ENCODE measurements at places on chromosomes 13 and 19. TPM values are rescaled to one million over a fixed set of nuclear protein-coding genes. Genes with fewer than 3 reads are reported as not detected.

The RFPL4AL1 gene
- total RNA-seq: 0.96 TPM

The SLC25A42 gene
- total RNA-seq: 14.2 TPM

The LGALS14 gene
- total RNA-seq: not detected

The CCDC8 gene
- 6.3 TPM for total RNA-seq

The ZNF83 gene
- 62.3 TPM for total RNA-seq

The NEK5 gene
- total RNA-seq: not detected

The CEACAM4 gene
- not detected for total RNA-seq

The LAIR1 gene
- not detected for total RNA-seq

The RNF17 gene
- not detected for total RNA-seq

The TEAD2 gene
- total RNA-seq: 140 TPM

The NCR1 gene
- total RNA-seq: not detected

The SBK3 gene
- not detected for total RNA-seq

The ZSCAN5C gene
- total RNA-seq: 0.32 TPM

The WDR87 gene
- total RNA-seq: not detected

The ACTL9 gene
- total RNA-seq: not detected

The OVOL3 gene
- not detected for total RNA-seq

The KLF5 gene
- total RNA-seq: 0.34 TPM

The OR7A5 gene
- not detected for total RNA-seq

The GRK1 gene
- 1.2 TPM for total RNA-seq

The ZSCAN4 gene
- 0.69 TPM for total RNA-seq

The LSR gene
- total RNA-seq: 5.4 TPM

The ACER1 gene
- not detected for total RNA-seq

The THSD1 gene
- 0.27 TPM for total RNA-seq

The CABP5 gene
- total RNA-seq: not detected

The DLL3 gene
- 788 TPM for total RNA-seq

The ERICH4 gene
- total RNA-seq: not detected

The OR7C1 gene
- not detected for total RNA-seq

The B3GNT8 gene
- total RNA-seq: 15.9 TPM

The HSH2D gene
- total RNA-seq: not detected

The SULT2A1 gene
- total RNA-seq: not detected

The ZNF565 gene
- total RNA-seq: 5.6 TPM

The WASF3 gene
- total RNA-seq: 10.1 TPM

The NLRP11 gene
- 0.34 TPM for total RNA-seq

The PROZ gene
- not detected for total RNA-seq

The SMAD9 gene
- total RNA-seq: 43.6 TPM

The CYP2B6 gene
- not detected for total RNA-seq

The IRGC gene
- total RNA-seq: not detected

The RFPL4A gene
- total RNA-seq: not detected
